ELF-1 (cell line): ENCODE measurements at places on chromosomes 7 and 10.

DNA sequence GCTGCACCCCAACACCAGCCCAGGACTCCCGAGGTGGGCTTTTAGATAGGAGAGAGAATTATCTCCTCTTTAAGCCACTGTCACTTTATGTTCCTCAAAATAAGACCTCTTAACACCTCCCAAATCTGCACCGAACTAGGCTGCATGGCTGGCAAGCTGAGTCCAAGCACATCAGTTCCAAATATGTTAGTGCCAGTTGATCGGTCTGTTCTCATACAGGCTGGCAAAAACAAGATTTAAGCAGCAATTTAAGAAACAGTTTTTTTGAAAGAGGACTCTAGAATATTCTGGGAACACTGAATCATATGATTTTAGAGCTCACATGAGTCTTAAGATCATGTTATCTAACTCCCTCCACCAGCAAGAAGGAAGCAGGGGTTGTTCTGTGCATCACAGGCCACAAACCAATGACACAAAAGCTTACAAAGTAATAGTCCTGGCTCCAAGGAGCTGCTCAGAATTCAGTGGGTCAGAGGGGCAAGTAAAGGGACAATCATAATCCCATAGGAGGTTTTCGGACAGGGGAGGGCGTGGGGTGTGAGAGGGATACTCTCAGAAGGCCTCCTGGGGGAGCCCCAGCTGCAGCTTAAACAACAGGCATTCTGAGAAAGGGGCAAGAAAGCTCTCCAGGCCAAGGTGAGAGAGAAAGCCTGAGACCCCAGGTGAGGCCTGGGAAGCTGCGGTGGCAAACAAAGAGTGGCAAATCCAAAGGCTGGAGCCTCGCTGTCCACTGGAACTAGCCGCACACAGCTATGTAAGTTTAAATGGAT lies 7.1 kb downstream of the COBL start:
- no peak for DNase-seq

DNA sequence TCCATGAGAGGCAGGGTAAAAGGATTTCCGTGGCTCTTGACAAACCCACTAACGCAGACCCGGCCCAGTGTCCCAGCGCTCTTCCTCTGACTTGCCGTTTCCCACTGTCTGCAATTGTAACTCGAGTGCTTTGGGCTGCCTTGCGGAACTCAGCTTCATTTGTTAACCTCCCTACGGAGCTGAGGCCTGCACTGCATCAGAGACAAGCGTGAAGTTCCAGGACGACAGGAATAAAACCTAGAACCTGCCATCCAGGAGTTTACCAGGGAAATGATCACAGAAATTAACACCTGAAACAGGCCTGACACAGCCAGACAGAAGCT lies 76.2 kb downstream of the SFMBT2 start:
- DNase-seq, result peak; percentile 12

DNA sequence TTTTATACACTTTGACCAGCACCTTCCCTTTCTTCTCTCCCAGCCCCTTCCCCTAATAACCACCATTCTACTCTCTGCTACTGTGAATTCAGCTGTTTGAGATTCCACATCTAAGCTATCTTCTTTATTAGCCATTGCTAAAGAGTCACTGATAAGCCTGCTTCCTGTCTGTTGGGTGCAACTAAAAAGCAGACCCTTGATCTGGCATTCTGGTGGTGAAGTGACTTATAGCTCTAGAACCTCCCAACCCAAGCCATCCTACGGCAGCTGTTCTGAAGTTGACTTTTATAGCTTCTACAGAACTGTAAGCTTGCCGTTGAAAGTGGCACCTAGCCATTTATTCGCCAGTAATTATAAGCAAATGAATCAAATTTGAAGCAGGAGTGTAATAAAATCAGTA lies 105.6 kb downstream of the AHR start:
- peak; percentile 27 for DNase-seq

DNA sequence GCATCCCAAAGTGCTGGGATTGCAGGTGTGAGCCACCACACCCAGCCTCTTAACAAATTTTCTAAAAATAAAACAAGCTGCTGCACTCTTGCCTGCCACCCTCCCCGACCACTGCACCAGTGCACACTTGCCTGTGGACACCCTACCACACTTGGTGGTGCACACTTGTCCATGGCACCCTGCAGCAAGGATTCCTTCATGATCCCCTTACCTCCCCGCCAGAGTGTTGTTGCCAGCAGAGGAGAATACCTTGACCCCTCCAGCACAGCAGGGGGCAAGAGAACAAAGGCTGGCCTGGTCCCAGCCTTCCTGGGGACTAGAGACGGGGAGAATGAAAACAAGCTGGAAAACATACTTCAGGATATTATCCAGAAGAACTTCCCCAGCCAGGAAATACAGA lies 65.9 kb upstream of the KCND2 start:
- peak; percentile 7 for DNase-seq
